Cortex of kidney (tissue), 1 donor: ENCODE measurements at places on chromosomes 6 and 20.

DNA sequence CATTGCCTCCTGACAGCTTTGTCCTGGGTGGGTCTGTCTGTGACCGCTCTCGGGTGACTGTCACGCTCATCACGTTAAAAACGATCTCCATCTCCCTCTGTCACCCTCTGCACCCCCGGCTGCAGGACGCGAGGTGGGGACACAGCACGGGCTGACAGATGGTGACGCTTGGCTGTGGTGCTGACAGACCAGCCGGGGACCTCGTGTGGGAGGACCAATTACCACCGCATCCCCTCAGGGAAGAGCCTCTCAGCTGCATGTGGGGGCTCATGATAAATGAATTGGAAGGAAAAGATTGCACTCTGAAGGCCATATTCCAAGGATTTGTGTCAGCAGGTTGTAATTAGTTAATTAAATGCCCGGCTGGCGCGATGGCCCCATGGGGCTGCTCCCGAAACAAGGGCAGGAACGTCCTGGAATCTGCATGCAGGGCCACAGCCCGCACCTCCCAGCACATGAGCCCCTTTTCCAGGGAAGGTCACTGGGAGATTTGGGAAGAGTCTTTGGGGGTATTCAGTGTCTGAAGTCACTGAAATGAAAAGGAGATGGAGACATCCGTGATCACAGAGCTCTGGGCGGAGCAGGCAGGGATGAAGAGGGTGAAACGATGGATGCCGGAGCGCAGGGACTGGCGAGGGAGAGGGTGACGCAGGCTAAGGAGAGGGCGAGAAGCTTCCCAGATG is 87.1 kb downstream of the ERMARD start:
- DNase-seq = no peak

DNA sequence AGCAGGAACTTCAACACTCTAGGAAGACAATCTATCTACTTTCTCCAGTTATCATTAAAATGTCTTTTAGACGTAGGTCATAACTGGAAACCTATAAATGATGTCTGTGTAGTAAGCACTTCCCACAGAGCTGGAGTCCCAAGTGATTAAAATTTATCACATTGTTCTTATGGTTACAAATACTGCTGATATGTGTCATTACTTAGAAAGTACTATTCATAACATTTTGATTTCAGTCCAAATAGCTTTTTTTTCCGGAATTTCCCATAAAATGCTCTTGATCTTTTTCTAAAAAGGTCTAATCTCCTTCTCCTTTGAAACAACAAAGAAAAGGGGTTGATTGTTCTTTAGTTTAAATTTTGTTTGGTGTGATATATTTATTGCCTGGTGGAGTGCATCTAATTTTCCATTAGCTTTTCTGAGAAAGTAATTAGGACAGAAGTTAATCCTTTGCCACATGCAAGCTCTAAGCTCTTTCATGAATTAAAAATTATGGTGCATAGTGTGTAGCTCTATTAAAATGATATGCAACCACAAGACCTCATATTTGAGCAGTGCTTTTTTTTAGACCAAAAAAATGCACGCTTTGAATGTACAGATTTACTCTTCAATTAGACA is 132.7 kb upstream of the TCF21 start:
- DNase-seq = no peak

DNA sequence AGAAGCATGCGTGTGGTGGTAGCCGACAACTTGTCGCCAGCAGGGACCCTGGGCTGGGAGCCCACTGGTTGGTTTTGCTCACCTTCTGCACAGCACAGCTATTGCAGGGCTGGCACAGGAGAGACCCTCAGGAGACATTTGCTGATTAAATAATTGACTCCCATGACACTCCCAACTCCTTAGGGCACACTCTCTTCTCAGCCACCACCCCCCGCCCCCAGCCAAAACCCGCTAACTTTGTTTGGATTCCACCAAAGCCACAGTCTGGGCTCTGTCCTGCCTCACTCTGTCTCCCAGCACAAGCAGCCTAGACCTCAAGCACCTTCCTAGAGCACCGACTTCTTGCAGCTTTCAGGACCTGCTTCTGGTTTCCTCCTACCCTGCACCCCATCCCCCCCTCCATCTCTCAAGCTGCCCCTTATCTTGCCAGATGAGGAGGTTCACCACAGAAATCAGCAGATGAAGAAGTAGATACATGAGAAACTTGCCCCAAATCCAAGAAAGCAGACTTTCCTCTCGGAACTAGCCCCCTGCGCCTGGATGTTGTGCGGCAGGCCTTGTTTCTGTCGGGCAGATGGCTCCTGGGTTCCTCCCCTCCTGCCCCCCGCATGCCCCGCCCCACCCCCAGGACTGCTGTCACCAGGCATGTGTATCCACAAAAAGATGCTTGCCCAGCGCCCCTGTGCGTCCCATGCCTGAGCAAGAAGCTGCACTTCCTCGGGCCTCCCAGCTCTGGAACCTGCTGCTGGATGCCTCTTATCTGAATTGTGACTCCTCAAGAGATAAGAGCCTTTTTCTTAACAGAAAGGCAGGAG is 35.0 kb upstream of the CD93 start:
- DNase-seq = no peak

DNA sequence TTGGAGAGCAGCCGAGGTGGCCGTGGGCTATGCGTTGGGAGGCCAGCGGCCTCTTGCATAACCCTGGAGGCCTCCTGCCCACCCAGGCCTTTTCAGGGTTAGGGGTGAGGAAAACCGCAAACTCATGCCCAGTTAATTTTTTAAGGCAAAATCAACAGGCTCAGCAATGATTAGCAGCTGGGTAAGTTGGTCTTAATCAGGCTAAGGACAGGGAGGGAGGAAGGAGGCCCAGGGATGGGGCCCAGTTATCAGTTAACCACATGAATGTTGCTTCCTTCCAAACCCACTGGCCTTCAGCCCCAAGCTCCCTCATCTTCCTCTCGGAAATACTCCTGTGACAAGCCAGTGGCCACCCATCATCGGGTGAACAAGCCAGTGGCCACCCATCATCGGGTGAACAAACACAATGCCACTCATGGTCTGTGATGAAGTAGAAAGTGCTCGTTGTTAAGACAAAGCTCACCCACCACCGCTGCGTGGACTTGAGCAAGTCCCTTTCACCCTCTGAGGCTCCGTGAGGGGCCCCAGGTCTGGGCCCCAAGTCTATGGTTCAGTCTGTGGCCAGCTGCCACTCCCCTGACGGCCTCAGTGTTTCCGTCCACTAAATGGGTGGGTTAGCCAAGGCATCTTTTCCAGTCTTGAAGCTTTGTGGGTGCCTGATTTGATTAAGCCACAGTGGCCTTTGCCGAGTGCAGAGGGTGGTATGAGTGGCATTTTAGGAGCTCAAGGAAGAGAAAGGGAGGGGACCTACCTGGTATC is 39.4 kb downstream of the HNF4A start:
- no peak for DNase-seq

DNA sequence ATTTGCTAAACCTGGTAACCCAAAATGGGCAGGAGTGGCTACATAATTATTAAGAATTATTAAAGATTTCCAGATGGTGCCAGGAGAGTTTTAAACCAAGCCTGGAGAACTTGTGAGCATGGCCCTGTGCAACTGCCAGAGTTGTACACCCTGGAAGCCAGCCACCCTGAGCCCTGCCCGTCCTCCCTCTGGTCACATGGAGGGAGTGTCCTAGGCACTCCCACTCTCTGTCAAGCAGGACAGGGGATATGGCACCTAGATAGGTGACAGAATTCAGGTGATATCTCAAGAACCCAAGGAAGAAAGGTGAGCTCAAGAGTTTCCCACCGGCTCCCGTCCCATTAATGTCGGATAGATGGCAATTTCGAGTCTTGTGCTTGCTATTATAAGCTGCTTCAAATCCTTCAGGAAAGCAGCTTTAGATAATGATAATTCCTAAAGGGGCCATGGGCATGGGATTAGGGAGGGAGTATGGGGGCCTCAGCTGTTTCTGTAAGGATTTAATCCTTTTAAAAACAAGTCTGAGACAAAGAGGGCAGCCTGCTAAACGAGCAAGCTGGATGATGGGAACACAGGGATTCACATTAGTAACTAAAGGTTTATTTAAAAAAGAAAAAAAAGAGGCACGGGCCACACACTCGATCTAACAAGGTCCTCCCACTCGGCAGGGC is 169.1 kb downstream of the BMP7 start:
- no peak for DNase-seq
